ENCODE measurements at places on chromosomes 16 and 17.

DNA sequence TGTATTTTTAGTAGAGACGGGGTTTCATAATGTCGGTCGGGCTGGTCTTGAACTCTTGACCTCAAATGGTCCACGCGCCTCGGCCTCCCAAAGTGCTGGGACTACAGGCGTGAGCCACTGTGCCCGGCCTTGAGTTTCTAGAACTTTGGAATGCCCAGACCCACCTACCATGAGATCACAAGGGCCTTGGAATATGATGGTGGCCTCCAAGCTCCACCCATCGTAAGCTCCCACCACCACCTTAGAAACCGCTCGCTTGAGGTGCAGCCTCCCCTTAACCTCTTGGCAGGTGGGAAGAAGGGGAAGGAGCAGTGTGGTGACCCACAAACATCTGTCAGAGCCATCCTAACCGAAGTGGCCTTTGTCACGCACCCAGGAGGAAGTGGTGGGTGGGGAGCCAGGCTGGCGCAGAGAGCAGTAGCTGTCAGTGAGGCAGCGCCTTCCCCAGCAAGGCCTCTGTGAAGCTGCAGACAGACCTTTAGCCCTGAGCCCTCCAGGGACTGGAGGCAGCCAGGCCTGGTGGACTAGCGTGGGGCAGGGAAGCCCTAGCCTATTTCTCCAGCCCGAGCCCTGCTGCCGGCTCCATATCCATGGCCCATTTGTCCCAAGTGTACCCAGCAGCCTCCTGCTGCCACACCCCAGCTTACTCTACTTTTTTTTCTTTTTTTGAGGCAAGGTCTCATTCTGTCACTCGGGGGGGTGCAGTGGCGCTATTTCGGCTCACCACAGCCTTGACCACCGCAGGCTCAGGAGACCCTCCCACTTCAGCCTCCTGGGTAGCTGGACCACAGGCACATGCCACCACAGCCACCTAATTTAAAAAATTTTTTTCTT, 13.1 kb upstream of the SEPHS2 start:
- no peak for DNase-seq

- no peak for DNase-seq
Observed at GRCh38 chr17:74935048-74935447, 650 bp upstream of the OTOP3 start.

DNA sequence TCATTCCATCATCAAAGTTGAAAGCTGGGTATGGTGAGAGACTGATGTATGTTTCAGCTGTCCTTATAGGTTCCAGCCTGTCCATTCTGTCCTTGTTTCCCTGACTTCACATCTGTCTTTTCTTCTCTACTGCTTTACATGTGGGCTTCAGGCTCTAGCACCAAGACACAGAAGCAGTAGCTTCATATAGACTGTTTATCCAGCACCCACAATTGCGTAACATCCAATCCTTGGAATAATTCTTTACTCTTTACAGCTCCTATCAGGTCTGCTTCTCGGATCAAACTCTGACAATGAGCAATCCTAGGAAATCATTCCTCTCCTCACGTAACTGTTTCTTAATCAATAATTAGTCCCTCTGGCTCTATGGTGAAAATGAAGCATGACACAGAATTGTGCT, 158.9 kb downstream of the CA10 start:
- no peak for DNase-seq

GRCh38 chr17:15926039-15926740, 18.7 kb upstream of the ADORA2B start:
- no peak for DNase-seq

- DNase-seq = no peak
Observed at GRCh38 chr16:53309457-53309856, 124.8 kb upstream of the RBL2 start.

DNA sequence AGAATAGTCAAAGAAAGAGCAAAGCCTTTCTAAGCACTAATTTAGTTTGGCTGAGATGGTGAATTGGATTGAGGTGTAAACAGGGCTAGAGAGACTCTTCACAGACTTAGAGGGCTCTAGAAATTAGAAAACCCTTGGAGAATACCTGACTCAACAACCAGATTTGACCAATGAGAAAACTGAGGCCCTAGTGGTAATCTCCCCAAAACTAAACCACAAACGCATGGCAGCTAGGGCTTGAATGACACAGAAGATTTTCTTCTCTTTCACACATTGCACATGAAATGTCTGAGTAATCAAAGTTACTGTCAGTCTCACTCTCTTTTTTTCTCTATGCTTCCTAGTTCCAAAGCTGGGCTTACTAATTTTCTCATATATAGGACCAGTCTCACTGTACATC, 314.5 kb upstream of the KCNJ16 start:
- DNase-seq = no peak

DNA sequence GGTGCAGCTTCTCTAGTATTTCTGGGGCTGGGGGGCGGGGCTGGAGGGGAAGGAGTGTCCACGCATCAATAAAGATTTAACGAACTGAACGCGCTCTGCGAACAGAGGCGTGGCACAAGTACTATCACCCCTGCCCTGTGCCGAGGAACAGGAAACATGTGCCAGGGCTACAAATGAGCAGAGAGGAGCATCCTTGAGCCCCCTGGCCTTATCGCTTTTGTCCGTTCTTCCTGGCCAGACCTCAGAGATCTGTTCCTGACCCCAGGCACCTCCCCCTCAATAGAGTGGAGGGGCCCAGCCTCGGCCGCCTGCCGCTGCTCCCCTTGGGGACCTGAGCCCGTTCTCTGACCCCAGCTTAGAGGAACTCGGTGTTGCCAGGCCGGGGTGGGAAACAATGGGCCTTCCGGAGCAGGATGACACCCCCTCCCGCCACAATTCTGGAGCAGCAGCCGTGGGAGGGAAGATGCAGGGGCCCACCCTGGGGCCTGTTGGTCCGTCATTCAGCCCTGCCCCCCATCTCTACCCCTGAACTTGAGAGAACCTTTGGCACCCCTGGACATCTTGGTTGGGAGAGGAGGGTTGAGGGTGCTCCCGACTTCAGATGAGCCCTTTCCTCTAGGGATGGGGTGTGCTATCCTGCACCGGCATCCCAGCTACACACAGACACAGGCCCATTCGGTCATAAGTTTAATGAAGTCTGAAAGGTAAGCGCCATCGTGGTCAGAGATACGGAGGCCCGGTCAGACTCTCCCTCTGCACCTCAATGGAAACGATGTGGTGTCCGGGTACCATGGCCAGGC, 1.1 kb downstream of the NAA38 start:
- no peak for DNase-seq

GRCh38 chr16:83574388-83574787, 233.4 kb upstream of the HSBP1 start:
- no peak for DNase-seq

DNA sequence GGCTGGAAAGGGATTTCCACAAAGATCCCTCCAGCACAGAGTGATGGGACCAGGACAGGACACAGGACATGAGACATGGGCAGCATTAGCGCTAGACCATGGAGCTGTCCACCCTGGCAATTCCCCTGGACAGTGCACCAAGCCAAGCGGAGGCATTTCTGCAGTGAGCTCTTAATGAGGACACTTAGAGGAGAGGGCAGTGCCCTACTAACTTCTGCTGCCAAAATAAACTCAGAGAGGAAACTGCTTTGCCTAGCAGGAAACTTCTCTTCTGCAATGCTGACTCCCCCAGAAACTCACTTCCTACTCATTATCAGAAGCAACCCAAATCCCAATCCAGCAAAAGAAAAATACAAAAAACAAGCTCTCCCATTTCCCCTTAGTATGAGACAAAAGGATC, 119.2 kb downstream of the HS3ST2 start:
- DNase-seq = no peak

DNA sequence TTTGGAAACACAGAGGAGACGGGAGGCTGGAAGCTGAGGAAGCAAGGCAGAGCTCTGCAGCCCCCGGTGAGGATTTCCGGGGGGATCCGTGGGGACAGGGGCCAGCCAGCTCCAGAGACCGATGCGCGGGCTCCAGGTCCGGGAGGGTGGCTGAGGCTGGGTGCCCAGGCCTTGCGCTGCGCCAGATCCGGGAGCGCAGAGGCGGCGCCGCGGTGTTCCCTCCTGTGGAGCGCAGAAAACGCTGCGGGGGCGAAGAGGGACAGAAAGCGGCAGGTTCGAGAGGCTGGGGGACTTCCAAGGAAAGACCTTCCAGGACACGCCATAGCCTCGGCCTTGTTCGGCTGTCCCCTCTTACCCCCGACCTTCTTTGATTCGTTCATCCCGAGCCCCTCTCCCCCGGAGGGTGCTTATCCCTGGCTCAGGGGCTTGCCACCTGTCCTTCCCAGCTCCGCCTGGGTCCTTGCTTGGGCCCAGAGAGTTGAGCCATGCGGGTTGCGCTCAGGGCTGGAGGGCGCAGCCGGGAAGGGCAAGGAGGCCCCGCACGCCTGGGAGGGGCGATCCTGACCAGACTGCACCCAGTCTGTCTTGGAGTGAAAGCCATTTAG, 697 bp upstream of the SHISA9 start:
- no peak for DNase-seq

- DNase-seq = no peak
Observed at GRCh38 chr17:49510720-49511110, 15.6 kb downstream of the NGFR start.

DNA sequence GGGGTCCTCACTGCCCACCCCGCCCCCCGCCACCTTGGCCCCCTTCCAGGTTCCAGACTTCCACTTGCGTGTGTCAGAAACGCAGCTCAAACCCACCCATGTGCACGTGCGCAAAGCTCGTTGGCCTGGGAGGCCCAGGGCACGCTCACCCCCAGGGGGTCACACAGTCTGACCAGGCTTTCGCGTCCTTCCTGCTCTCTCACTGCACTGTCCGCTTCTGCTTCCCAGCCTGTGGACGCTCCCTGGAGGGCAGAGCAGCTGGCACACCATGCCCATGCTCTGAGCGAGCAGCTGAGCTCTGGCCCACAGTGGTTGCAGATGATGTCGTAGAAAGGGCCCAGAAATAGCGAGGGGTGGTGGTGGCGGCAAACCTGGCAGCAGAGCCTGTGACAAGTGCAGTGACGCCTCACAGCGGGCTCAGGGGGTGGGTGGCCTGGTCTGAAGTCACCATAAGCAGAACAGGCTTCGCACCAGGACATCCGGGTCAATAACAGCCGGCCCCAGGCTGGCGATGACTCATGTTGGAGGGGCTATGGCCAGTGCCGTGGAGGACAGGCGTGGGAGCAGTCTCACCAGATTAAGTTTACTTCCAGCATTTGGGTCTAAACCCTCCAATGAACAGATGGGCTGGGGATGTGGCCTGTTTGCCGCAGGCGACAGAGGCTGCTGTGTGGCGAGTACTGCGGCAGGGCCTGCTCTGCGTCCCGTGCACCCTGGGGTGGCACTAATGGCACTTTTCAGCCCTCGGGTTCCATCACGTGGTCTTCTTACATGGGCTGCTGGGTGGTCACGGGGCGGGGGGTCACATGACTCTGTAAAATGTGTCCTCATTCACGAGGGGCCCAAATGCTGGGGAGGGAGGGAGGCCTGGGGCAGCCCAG, 49.0 kb downstream of the NT5M start:
- no peak for DNase-seq

GRCh38 chr17:79983456-79983855, 52.2 kb downstream of the TBC1D16 start:
- DNase-seq = no peak

DNA sequence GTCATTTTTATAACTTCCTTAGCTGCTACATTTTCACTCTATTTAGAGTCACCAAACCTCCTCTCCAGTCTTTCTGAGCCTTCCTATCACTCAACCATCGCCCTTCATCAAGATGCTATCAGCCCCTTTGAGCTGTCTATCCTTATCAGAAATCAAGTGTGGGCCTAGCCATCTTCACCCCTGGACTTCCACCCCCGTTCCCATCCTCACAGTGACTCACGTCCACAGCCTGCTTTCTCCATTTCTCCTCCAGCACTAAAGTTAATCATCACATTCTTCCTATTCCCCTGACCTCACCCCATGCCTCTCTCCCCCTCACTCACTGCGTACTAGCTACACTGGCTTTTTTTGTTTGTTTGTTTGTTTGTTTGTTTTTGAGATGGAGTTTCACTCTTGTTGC, 2.4 kb upstream of the TEKT3 start:
- no peak for DNase-seq

GRCh38 chr16:57994361-57994760, 6.1 kb downstream of the ZNF319 start:
- DNase-seq = no peak

DNA sequence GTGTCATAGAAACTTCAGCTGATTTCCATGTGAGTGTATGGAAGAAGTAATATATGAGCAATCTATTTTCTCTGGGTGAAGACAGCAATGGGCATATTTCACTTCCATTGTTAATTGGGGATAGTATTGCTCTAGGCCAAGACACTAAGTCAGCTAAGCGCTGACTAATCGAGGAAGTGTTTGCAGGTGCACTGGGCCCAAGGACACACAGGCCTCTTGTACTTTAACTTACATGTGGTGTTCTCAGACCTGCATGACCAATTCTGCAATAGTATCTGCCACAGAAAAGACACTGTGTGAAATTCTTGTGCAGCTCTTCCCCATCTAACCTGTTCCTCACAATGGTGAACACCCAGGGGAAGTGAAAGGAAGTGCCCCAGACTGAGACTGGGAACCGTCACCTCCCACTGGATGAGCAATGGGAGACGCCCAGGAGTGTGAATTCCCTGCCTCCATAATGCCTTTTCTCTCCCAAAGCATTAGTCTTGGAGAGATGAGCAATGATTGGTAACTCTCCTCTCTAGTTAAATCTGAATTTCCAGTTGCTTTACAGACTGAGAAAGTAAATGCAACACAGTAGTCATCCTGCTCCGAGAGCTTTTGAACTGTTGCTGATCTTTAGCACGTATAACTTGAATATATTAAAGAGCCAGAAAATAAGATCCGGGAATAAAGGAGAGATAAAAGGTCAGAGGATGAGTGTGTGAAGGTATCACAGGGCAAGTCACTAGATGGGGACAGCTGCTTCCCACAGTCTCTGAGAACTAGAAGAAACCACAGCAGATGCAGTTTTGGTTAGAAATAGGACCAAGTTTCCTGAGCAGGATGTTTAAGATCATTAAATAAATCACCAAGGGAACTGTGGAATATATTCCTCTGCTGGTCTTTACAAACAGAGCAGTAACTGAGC, 82.6 kb downstream of the CDK5R1 start:
- DNase-seq = no peak

DNA sequence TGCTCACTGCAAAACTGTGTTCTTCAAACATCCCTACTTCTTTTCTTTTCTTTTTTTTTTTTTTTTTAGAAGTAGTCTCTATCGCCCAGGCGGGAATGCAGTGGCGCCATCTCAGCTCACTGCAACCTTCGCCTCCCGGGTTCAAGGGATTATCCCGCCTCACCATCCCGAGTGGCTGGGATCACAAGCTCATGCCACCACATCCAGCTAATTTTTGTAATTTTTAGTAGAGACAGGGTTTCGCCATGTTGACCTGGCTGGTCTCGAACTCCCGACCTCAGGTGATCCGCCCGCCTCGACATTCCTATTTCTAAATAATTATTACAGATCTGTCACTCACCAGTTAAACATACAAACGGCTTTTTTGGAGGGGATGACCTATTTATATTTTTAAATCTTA, 1.0 kb upstream of the RNASEK start:
- DNase-seq = no peak

GRCh38 chr17:62880120-62880519, 72.0 kb upstream of the MARCHF10 start:
- no peak for DNase-seq

DNA sequence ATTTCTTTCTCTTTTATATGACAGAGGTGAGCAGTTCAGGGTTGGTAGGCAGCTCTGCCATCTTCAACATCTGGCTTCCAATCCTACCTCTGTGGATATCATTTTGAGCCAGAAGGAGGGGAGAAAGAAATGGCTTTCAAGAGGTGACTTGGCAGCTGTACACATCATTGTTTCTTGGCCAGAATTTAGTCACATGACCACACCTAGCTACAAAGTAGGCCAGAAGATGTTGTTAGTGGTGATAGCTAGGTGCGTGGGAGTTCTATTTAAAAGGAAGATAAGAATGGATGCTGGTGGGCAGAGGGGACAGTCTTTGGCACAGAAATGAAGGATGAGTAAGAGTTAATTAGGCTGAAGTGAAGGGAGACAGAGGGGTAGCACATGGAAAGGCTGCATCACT, 29.2 kb upstream of the MPHOSPH6 start:
- no peak for DNase-seq
